ENCODE measurements at places on chromosomes 6 and 20.

GRCh38 chr6:169118346-169118830, 135.3 kb downstream of the THBS2 start:
- no peak for DNase-seq

DNA sequence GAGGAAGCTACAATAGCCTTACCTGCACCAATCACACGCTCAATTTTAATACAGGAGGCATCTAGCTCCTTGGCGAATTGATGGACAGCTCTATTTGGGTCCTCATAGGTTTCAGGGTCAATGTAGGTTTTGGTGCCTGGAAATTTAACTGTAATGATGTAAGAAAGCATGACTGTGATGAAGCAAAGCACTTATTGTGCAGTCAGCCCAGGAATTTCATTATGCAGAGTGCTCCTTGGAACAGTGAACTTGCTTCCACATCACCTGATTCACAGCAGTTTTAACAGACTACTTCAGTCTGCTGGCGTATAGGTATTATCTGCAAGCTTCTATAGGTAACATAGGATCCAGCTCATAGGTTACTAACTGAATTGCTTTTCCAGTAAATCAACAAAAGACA, 160.0 kb downstream of the EPHA7 start:
- DNase-seq: no peak

- DNase-seq: no peak
Observed at GRCh38 chr6:116159782-116160524, 34.0 kb upstream of the COL10A1 start.

DNA sequence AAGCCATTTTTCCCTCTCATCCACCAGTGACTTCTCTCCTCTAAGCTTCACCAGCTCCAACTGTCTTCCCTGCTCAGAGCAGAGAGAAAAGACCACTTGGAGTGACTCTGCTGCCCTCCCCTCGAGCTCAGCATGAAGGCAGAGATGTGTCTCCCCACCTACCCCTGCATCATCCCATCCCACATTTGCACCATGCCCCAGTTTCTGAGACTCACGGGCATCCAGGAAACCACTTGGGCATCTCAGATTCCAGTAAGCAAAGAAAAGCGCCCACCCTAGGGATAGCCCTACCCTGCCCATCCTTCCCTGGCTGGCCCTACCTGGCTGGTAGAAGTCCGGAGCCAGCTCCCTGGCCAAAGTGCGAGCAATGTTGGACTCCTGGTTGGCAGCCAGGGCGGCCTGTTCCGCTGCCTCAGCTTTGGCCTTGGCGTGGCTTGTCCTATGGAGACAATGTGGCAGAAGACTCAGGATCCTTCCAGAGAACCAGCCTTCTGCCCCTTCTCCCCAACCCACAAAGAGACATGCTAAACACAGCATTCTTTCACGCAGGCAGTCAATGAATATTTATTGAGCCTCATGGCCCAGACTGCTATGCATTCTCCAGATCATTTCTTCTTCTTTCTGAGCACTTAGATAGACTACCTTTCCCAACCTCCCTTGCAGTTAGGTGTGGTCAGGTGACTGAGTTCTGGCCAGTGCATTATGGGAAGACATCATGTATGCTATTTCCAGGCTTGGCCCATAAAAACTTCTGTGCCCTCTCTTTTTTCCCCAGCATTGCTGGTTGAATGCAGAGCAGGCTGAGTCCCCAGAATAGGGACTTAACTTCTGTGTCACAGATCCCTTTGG, 68.6 kb downstream of the JPH2 start:
- no peak for DNase-seq

DNA sequence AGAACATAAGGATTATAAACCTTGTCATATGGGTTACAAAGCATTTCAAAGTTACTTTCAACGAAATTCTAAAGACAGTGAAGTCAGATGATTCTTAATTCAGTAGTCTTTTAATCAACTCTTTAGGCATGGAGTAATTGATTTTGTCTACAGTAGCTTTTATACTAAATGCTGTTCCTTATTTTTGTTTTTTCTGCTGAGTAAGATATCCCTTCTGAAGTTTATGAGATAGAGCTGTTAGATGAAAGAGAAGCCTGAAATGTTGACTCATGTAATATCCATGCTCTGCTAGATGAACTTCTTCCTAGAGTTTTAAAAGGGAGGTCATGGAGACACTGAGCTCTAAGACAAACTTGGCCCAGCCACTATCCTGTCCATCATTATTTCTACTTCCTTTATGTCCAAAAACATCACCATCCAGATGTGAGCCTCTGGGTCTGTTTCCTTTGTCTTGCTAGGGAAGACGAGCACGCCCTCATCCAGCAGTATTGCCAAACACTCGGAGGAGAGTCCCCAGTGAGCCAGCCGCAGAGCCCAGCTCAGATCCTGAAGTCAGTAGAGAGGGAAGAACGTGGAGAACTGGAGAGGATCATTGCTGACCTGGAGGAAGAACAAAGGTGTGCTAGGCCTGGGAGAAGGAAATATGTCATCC, 550.3 kb downstream of the UTRN start:
- DNase-seq: no peak

DNA sequence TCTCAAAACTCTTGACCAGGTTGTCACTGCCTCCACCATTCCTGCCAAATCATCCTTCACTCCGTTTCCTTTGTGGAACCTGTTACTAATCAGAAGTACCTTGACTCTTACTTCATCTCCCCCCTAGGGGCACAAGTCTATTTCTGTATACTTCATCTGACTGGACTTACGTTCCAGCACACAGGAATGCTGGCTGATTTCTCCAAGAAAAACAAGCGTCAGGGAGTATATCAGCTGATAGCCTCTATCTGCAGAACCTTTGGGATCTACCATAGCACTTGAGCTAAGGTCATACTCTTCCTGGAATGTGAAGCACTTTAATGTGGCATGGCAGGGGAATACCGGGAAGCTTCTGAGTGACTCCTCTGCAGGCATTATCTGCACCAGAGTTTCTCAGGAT, 178.1 kb upstream of the MOCS1 start:
- no peak for DNase-seq

DNA sequence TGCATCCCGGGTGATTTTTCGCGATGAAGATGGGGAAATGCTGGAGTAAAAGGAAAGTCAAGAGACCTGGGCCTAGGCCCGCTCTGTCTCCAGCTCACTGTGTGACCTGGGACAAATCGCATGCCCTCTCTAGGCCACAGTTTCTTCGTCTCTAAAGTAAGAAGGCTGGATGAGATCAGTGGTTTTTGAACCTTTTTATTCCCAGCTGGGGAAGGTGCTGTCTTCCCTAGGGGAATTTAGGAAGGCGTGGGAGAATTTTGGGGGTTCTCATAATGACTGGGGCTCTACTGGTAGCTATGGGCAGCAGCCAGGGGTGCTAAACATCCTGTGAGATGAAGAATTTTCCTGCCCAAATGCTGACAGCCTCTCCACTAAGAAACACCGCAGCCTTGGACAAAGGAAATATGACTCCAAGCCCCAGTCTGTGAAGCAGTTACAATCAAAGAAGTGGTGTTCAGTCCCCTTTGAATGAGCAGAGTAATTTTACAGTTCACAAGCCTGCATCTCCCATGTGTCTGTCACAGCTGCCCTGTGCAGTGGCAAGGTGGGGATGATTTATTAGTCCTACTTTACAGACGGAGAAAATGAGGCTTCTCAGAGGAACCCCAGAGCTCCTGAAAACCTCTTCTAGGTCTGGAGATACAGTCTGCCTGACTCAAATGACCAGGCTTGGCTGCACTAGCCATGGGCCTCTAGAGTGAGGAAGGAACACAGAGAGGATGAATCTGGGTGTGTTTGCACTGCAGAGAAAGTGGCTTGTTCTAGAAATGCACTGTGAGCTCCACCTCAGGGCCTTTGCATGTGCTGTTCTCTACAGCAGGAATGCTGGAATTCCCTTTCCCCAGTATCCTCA, 57.2 kb downstream of the RAB44 start:
- no peak for DNase-seq

- DNase-seq: no peak
Observed at GRCh38 chr20:43605715-43606114, 15.0 kb downstream of the IFT52 start.

GRCh38 chr6:131212024-131212423, 76.8 kb downstream of the AKAP7 start:
- no peak for DNase-seq
